ENCODE measurements at places on chromosomes 6 and 20. TPM values are rescaled to one million over a fixed set of nuclear protein-coding genes. Genes with fewer than 3 reads are reported as not detected.
A peak's percentile ranks its signal among the peaks of the same experiment; 100 is the strongest.

GRCh38 chr6:133816171-133816570, 72.7 kb upstream of the TCF21 start:
- DNase-seq = no peak

GRCh38 chr6:166997768-166998255, 1.4 kb upstream of the CEP43 start:
- DNase-seq = peak; percentile 62

The SLA2 gene
- 0.12 TPM for total RNA-seq

DNA sequence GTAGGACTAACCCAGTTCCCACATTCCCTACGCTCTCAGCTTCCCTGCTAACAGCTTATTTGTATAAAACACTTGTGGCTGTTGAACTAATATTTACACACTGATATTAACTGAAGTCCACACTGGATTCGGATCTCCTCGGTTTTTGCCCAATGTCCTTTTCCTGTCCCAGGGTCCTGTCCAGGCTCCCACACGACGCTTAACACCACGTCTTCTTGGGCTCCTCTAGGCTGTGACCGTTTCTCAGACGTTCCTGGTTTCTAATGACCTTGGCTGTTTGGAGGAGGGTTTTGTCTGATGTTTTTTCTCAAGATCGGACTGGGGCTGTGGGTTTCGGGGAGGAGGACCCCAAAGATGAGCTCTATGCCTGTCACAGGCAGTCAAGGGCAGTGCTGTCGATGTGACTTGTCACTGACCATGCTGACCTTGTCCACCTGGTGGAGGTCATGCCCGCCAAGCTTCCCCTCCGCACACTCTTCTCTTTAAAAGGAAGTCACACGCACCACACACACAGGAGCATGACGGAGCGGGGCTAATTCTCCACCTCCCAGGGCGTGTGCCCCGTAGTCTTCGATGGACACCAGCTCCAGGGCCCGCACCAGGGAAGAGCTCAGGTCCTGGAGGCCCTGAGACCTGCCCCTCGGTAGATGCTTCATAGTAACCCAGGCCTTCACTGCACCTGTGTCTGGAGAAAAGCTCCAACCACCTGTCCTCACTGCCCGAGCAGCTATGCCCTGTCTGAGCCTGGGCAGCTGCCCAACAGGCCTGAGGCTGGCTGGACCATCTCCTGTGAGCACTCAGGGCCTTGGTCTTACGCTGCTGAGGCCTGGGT, 72.0 kb downstream of the TTLL2 start:
- no peak for DNase-seq

The PIM1 gene
- total RNA-seq = 26.2 TPM

- no peak for DNase-seq
Observed at GRCh38 chr20:5127204-5127858, 523 bp downstream of the CDS2 start.

GRCh38 chr20:47821481-47822100, 36.3 kb upstream of the SULF2 start:
- peak; percentile 23 for DNase-seq

The ADGRF5 gene
- total RNA-seq = 0.17 TPM

DNA sequence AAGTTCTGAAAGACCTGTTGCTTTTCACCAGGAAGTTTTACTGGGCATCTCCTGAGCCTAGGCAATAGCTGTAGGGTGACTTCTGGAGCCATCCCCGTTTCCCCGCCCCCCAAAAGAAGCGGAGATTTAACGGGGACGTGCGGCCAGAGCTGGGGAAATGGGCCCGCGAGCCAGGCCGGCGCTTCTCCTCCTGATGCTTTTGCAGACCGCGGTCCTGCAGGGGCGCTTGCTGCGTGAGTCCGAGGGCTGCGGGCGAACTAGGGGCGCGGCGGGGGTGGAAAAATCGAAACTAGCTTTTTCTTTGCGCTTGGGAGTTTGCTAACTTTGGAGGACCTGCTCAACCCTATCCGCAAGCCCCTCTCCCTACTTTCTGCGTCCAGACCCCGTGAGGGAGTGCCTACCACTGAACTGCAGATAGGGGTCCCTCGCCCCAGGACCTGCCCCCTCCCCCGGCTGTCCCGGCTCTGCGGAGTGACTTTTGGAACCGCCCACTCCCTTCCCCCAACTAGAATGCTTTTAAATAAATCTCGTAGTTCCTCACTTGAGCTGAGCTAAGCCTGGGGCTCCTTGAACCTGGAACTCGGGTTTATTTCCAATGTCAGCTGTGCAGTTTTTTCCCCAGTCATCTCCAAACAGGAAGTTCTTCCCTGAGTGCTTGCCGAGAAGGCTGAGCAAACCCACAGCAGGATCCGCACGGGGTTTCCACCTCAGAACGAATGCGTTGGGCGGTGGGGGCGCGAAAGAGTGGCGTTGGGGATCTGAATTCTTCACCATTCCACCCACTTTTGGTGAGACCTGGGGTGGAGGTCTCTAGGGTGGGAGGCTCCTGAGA, at the start of gene HFE:
Gene HFE, plus strand, starts transcription at position 146 of the 832 bp plus-strand sequence. Its CDS starts 12 bp downstream, at position 158.
- no peak for DNase-seq

- no peak for DNase-seq
Observed at GRCh38 chr6:16430391-16431089, 192.2 kb downstream of the GMPR start.

DNA sequence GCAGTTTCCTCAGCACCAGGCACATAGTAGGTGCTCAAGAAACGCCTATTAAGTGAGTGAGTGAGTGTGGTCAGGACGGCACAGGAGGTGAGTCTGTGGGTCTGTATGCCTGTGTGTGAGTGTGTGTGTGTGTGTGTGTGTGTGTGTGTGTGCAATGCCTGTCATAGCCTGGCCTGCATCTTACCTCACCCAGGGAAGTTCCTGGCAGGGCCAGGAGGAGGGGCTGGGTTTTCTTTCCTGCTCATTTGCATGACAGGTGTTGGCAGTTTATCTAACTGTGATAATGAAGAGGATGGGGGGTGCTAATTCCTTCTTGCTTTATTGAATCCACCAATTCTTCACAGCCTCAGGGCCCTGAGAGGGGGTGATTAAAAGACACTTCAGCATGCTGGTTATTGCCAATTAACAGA, 146.7 kb upstream of the MLN start:
- no peak for DNase-seq

GRCh38 chr6:106212576-106212975, 113.0 kb downstream of the ATG5 start:
- DNase-seq = no peak

DNA sequence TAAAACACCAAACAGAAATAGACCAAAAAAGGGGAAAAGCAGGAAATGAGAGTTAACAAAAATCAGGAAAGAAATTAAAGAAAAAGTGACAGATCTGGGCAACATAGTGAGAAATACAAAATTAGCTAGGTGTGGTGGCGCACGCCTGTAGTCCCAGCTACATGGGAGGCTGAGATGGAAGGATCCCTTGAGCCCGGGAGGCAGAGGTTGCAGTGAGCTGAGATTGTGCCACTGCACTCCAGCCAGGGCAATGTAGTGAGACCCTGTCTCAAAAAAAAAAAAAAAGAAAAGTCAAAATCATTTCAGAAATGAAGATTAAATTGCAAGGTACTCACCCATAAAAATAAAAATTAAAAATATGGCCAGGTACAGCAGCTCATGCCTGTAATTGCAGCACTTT, 13.0 kb upstream of the GRM4 start:
- DNase-seq = no peak

DNA sequence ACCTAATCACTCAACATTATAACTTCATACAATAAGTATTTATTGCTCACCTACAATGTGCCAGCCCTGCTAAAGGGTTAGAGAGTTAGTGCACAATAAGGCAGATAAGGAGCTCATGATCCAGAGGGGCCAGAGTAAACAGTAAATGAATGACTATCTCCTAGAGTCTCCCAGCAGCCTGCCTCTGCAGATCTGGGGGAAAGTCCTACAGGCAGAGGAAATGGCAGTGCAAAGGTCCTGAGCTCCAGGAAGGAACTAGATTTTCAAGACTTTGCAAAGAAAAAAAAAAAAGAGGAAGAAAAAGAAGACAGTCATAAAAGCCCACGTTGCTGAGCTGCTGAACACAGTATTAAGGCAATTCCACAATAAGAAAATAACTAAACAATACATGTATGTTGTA, 160.1 kb downstream of the SIM1 start:
- no peak for DNase-seq

The RPS6KA2 gene
- 8.5 TPM for total RNA-seq

DNA sequence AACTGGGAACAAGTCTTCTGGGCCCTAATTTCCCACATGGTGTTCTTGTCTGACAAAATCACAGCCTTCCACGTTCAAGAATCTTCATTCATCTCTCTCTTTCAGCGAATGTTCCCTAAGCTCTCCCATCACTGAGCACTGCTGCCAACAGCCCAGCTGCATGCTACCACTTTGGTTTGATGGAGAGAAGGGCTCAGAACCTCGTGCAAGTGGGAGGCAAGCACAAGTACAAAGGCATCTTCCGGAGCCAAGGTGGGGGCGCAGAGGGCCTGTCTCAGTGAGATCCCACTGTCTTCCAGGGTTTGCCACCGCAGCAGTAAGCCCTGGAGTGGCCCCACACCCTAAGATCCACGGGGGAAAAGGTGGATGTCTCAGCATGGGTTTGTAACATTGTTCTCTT, 17.2 kb downstream of the DLL1 start:
- DNase-seq = no peak

DNA sequence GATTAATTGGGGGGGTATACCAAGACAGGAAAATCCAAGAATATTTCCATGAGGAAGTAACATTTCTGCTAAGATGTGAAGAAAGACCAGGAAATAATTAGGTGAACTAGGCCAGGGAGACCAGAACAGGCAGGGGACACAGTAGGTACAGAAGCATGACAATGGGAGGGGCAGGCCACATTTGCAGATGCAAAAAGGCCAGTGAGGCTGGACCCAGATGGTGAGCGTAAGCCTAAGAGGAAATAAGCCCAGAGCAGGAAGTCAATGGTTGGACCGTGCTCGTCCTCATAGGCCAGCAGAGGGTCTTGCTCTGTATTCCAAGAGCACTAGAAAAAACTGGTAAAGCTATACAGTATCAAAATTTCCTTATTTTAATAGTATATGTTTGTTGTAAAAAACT, 9.4 kb downstream of the CEP162 start:
- DNase-seq = no peak

- DNase-seq = peak; percentile 86
Observed at GRCh38 chr6:111873178-111874024, at the start of gene FYN. Gene FYN (minus strand): TSS chr6:111873452. CDS start chr6:111720051, 153,401 bp downstream.

DNA sequence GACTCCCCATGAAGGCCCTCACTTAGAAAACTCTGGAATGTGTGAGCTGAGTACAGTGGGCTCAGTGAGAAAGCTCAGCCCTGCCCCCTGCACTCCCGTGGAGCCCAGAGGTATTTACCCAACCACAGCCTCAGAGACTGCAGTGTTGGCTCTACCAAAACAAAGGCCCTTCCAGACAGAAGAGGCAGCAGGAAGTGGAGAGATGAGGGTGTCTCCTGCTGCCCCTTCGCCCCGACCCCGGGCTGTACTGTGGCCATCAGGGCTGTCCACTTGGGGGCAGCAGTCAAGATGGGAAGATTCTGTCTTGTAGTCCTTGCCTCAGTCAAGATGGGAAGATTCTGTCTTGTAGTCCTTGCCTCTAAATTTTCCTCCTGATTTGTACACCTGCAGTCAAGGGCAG, 341.3 kb downstream of the TAF4 start:
- no peak for DNase-seq

DNA sequence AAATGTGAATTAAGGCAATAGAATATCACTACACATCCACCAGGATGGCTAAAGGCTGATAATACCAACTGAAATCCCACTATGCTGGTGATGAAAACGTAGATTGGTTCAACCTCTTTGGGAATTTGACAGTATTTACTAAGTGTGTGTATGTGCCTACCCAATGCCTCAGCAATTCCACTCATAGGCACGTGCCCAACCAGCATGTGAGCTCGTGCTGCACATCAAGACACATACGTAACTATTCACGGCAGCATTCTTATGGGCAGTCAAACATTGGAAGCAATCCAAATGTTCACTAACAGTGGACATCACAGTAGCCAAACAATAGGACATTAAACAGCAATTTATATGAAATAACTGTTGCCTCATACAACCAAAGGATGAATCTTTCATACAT, 15.7 kb upstream of the AFDN start:
- no peak for DNase-seq

DNA sequence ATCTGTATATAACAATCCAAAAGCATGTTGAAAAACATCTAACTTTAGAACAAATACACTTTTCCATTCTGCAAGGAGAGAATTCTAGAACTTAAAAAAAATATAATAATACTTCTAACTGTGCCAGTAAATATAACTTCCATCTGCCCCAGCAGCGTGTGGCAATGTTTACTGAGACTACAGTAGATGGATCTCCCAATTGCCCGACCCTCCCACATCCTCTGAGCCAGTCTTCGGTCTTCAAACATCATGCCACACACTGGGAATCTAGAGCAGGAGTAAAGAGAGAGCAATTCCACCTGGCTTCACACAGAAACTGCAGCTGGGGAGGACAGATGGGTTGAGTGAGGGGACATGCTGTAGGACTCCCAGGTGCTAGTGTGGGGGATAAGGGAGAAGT, 121.3 kb upstream of the NHSL1 start:
- no peak for DNase-seq

GRCh38 chr6:33081098-33081824, 5.5 kb downstream of the HLA-DPB1 start:
- DNase-seq = no peak

GRCh38 chr6:131134980-131135243, 355 bp upstream of the AKAP7 start:
- no peak for DNase-seq

DNA sequence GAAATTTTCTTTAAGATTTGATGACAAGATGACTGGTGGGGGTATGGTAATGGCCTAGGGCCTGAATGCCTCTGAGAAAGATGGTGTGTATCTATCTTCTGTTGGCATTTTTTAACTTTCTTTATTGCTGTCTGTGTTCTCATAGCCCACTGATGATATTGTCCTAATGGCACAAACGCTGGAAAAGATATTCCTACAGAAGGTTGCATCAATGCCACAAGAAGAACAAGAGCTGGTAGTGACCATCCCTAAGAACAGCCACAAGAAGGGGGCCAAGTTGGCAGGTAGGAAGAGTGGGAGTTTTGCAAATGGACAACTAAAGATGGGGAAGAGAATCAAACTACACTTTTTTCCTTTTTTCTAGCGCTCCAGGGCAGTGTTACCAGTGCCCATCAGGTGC, 7.5 kb downstream of the BRD2 start:
- DNase-seq = no peak

- DNase-seq = no peak
Observed at GRCh38 chr20:53888510-53888909, 181.9 kb downstream of the BCAS1 start.

- no peak for DNase-seq
Observed at GRCh38 chr20:46999801-47000465, 105.3 kb downstream of the EYA2 start.

The PTPRT gene
- total RNA-seq = not detected

The TBXT gene
- not detected for total RNA-seq
